ENCODE measurements at places on chromosomes 5 and 9.

DNA sequence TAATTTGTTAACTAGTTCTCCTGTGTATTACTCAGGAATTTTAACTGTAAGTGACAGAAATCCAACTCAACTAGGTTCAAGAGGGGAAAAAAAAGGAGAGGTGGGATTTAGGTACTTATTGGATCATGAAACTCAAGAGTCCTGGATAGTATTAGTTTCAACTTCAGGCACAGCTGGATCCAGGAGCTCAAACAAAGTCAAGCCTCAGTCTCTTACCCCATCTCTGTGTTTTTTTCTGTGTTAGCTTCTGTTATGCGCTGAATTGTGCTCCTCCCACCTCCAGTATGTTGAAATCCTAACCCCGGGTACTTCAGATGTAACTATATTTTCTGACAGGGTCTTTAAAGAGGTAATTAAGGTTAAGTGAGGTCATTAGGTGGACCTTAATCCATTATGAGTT, 53.5 kb downstream of the SMIM23 start:
- DNase-seq: no peak

DNA sequence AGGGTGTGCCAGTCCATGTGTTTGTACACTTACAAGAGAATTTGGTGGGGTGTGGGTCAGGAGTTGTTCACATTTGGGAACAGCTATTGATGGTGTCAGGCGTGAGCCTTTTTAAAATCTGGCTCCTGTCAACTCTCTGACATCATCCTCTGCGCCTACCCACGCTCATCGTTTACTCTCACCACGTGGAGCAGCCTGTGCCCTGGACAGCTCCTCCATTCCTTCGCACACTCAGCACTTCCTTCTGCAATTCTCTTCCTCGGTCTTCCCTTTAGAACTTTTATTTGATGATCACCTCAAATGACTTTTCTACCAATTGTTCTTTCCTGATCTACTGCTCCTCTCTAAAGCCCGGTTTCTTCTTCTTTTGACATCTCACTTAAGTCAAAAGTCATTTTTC, 42.1 kb upstream of the GNAQ start:
- DNase-seq: no peak

DNA sequence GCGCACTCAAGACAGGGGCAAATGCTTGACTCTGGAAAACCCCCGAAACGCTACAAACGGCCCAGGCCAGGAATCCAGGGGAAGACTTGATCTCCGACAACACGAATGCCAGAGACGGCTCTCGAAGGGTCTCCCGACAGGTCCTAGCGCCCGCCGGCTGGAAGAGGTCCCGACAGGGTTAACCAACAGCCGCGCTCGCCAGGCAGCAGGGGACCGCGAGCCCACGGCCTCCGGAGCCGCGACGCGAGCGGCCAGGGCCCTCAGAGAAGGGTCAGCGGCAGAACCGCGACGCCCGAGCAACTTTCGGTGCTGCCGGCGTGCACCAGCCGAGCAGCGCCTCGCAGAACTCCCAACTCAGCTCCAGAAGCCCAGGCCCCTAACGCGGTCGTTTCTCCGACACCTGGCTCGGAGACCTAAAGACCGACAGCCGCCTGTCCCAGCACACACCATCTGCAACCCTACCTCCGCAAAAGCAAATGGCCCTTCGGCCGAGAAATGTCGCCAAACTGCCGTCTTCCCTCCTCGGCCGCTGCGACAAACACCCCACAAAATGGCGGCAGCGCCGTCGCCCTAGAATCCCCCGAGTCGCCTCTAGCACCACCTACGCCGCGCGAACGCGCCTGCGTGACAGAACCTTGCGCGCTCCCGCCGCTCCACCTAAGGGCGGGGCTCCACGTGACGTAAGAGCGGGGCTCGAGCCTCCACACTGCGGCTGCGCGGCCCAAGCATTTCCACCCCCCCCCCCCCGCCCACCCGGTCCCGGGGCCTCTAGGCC, at the start of gene CLK4:
TSS of gene CLK4 (minus strand) at position 567 of the 775 bp plus-strand sequence. CDS start 3,634 bp downstream, outside the sequence.
- DNase-seq: peak; percentile 86

GRCh38 chr5:57776035-57776434, 293.4 kb upstream of the ACTBL2 start:
- no peak for DNase-seq

GRCh38 chr9:85872463-85872862, 68.5 kb upstream of the NAA35 start:
- no peak for DNase-seq

DNA sequence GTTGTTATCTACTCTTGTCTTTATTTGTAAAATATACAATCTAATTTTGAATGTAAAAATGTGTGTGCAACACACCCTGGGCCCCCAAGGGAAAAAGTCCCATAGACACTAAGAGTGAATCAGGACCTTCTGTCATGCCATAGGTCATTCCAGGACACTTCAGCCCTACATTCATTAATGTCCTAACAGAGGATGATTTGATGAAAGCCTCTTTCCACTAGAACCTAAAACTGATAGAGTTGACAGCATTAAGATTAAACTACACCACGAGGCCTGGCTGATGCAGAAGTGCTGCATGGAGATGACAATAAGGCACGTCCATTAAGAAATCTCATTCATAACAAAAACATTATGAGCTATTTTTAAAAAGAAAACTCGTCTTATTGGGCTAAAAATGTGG, 46.2 kb downstream of the FRMD3 start:
- no peak for DNase-seq

- DNase-seq: no peak
These were observed at the start of gene HACD4 for GRCh38 chr9:21031091-21031807. HACD4 (minus strand) TSS chr9:21031640; CDS start chr9:21031590, 50 bp downstream.

GRCh38 chr5:13746026-13746425, 198.5 kb downstream of the DNAH5 start:
- DNase-seq: peak; percentile 5

- no peak for DNase-seq
These were observed 49.7 kb downstream of the BASP1 start for GRCh38 chr5:17267106-17267505.

- no peak for DNase-seq
These were observed 4.8 kb upstream of the CHD1 start for GRCh38 chr5:98933445-98934072.

- peak; percentile 64 for DNase-seq
These were observed 89.0 kb downstream of the RFX3 start for GRCh38 chr9:3436629-3437420.

DNA sequence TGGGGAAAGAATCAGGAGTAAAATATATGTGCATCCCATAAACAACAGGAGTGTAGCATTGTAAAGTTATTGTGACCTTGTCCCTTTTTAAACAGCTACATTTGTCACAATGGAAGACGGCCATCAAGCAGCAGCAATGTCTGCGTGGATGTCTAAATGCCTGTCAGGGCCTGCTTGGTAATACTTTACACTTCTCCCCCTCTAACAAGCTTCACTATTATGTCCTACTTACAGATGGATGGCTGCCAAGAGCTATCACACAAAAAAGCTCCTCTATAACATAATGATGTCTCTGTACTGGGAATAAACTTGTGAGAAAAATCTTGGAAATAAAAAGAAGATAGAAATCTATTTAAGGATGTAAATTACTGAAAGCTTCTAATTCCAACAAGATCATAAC, 213.0 kb downstream of the FBXL17 start:
- no peak for DNase-seq

- no peak for DNase-seq
These were observed 5.0 kb downstream of the NCBP1 start for GRCh38 chr9:97638666-97639065.

- DNase-seq: no peak
These were observed 29.2 kb upstream of the SYK start for GRCh38 chr9:90772386-90772785.

DNA sequence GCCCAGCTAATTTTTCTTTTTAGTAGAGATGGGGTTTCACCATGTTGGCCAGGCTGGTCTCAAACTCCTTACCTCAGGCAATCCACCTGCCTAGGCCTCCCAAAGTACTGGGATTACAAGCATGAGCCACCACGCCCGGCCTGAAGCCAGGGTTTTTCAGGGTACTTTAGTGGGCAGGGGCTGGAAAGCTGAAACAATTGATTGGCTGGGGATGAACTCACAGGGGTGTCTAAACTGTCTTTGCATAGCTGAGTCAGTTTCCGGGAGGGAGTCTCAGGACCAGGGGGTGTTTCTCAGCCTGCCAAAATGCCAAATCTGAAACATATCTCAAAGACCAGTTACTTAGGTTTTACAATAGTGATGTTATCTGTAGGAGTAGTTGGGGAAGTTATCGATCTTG, 46.1 kb downstream of the PRUNE2 start:
- no peak for DNase-seq

GRCh38 chr5:1054799-1055775, 46.5 kb downstream of the NKD2 start:
- no peak for DNase-seq

DNA sequence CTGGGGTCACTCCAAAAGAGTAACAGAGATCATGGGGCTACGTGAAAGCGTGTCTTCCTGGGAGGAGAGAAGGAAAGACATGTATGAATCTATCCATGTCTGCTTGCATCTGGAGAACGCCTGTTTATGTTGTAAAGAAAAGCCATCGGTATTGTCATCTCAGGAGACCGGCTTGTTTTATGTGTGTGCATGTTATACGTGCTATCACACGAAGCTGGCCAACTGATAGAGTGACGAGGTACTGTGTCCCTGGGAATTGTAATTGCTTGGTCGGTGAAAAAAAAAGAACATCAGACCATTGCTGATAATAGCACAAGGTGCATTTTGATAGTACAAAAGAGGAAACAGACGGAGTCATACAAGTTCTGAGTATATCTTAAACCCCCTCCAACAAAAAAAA, 370 bp upstream of the CDH6 start:
- no peak for DNase-seq

DNA sequence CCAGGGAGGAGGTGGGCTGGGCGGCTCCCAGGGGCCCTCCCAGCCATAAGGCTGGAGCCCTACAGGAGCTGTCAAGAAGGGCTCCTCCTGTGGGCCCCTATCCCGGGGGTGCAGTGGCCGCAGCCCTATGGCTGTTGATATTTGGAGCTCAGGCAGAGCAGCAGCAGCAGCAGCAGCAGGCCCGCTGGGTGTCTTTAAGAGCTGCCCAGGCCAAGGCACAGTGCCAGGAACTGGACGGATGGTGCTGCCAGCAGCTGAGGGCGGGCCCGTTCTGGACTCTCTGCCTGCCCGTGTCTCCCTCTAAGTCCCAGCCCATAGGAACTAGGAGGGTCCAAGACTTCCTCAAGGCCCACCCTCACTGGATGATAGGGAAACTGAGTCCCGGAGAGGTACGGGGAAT, 3.6 kb downstream of the AK1 start:
- DNase-seq: peak; percentile 65

DNA sequence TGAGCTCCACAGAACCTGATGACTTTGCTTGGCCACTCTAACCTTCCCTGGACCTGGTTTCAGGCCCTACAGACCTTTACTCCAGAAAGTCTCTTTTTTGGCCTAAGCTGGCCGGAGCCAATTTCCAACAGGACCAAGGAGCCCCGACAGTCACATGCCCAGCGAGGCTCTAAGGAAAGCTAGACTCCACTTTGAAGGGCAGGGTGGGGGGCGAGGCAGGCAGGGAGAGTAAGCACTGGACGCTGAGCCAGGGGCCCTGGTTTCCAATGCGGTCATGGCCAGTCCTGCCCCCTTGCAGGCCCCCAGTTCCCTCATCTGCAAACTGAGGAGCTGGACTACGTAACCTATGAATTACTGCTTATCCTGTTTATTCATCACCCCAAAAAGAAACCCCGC, 65.2 kb downstream of the ADAMTS2 start:
- no peak for DNase-seq

DNA sequence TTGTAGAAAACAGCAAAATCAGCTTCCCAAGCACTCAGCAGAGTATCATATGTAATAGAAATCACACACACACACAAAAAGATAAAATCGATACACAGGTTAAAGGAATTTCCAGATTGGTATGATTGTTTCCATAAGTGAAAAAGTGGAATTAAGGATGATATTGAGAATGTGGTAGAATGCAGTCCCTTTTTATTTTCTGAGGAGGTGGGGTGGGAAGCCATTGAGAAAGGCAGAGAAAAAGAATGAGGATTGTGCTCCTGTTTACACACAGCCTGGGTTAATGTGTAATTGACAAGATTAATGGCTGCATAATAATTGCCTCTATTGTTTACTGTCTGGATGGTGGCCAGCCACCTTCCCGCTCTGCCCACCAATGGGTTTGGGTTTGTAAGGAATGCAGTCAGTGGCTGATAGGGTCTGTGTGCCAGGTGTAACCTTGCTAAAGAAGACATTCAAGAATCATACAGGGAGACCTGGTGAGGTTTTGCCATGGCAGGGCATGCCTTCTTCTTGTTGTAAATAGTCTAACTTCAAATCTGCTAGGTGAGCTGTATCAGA, 177.2 kb upstream of the MAP3K1 start:
- no peak for DNase-seq

DNA sequence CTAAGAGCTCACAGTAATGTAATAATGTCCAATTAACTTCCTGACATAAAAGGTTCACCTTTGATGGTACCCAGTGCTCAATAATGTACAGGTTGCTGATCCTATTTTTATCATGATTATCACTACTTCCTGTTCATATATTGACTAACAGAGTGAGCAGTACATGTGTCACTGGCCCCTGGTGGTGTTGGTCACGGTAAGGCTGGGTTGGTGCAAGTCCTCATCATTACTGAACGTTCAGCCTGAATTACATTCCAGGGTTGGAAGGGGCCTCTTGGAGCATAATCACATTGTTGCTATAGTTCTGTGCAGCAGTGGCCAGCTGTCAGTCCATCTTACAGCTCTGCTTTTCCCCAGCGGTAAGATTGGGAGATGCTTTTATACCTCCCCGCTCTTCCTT, 24.2 kb upstream of the CKMT2 start:
- DNase-seq: no peak

- DNase-seq: no peak
These were observed 24.2 kb downstream of the RXRA start for GRCh38 chr9:134350416-134350994.

GRCh38 chr5:132528866-132529634, 14.3 kb downstream of the IL5 start:
- DNase-seq: no peak

- no peak for DNase-seq
These were observed 25.9 kb upstream of the PTAR1 start for GRCh38 chr9:69785757-69786156.

DNA sequence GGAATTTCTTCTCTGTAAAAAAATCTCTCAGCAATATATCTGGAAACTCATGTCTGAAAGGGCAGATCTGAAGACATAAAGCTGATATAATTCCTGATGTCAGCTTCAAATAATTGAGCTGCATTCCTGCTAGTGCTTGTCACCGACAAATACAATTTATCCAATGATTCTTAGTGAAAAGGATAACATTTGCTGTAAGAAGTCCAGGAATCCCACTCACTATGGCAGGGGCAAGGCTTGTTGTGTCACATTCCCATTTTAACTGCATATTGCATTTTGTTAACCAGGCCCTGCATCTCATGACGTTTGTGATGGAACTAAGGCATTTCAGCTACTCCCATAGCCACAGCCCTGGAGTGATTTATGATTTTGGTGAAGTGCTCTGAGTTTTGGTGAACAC, 160.1 kb upstream of the DAB2 start:
- peak; percentile 11 for DNase-seq

GRCh38 chr5:110572729-110573128, 153.7 kb downstream of the TMEM232 start:
- no peak for DNase-seq

- DNase-seq: no peak
These were observed 240.1 kb upstream of the RASA1 start for GRCh38 chr5:87027570-87027969.

All from NCI-H226 (cell line).